ENCODE measurements at places on chromosomes 11 and 22.

- DNase-seq = no peak
Observed at GRCh38 chr11:108534274-108534882, 36.2 kb upstream of the POGLUT3 start.

GRCh38 chr11:12573707-12574485 lies 100.3 kb upstream of the TEAD1 start:
- no peak for DNase-seq

GRCh38 chr11:29507376-29507775 lies 509.5 kb downstream of the KCNA4 start:
- DNase-seq = no peak

- DNase-seq = no peak
Observed at GRCh38 chr11:73002214-73002613, 139.9 kb downstream of the FCHSD2 start.

GRCh38 chr22:39967103-39967829 lies 7.1 kb downstream of the TMA7B start:
- no peak for DNase-seq

GRCh38 chr11:47948137-47948536 lies 32.2 kb upstream of the PTPRJ start:
- no peak for DNase-seq

- DNase-seq = no peak
Observed at GRCh38 chr11:85947431-85948272, 92.5 kb downstream of the CCDC83 start.

DNA sequence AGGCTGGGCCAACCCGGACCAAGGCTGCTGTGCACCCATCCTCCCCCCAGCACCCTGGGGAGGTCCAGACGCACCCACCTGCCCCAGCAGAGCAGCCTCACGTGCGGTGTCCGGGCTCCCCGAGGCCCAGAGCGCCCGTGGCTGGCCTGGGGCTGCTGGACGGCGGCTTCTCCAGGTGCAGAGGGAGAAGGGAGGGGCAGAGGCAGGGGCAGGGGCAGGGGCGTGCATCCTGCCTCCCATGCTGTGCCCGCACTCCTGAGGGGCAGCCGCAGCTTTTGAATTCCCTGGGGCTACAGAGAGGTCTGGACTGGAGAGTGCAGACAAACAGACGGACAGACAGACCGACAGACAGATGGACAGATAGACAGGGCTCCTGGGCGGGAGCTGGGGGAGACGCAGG lies 83.6 kb upstream of the PRR5 start:
- DNase-seq = no peak

GRCh38 chr11:33930317-33931021 lies 38.6 kb upstream of the LMO2 start:
- no peak for DNase-seq

- DNase-seq = no peak
Observed at GRCh38 chr22:22556995-22557925, 1.8 kb downstream of the PRAME start.

- no peak for DNase-seq
Observed at GRCh38 chr22:50719814-50720300, 18.1 kb upstream of the ACR start.

- no peak for DNase-seq
Observed at GRCh38 chr11:88438721-88439120, 101.2 kb upstream of the CTSC start.

- DNase-seq = no peak
Observed at GRCh38 chr22:40479887-40480538, 109.6 kb downstream of the SGSM3 start.

DNA sequence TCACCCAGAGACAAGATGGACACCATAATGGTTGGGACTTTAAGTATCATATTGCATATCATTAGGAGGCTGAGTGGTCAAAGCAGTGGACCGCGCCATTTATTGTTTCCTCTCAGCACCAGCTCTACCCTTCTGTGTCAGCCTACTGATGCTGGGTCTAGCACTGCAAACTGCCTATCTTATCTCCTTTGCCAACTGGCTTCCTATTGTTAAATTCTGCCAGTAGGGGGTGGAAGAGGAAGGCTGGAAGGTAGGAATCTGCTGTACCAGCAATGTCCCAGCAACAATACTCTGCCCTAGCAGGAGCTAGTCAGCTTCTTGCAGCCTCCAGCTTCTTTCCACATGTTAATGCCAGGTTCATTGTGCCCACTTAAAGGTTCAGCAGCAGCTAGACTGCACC lies 367.1 kb upstream of the PDGFD start:
- no peak for DNase-seq

GRCh38 chr11:86812981-86813380 lies 12.6 kb downstream of the PRSS23 start:
- no peak for DNase-seq

DNA sequence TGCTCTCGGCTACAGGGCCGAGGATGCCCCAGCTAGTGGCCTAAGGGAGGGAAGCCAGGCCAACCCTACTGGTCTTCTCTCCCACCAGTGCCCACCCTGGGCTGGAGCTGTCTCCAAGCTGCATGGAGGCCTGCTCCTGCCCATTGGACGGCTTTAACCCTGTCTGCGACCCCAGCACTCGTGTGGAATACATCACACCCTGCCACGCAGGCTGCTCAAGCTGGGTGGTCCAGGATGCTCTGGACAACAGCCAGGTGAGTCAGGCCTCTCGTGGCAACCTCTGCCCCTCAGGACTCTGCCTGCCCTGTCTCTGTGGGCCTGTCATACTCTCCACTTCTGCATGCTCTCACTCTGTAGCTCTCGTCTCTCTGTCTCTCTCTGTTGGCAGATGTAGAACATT lies 44.1 kb upstream of the TPBGL start:
- no peak for DNase-seq

DNA sequence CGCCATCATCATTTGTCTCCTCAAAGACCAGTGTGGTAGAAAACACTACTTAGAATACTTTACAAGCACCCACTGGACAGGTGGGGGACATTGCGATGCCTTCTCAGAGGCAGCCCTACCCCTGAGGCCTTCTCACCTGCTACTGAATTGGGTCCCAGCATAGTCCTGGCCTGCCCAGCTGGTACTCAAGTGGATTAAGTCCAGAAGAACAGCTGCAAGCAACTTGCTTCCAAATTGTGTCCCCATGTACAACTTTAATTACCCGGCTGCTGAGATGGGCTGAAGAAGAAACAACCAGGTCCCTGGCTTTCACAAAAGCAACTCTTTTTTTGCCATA lies 12.3 kb downstream of the ABTB2 start:
- no peak for DNase-seq

- DNase-seq = no peak
Observed at GRCh38 chr22:28139516-28139915, 220.5 kb upstream of the PITPNB start.

DNA sequence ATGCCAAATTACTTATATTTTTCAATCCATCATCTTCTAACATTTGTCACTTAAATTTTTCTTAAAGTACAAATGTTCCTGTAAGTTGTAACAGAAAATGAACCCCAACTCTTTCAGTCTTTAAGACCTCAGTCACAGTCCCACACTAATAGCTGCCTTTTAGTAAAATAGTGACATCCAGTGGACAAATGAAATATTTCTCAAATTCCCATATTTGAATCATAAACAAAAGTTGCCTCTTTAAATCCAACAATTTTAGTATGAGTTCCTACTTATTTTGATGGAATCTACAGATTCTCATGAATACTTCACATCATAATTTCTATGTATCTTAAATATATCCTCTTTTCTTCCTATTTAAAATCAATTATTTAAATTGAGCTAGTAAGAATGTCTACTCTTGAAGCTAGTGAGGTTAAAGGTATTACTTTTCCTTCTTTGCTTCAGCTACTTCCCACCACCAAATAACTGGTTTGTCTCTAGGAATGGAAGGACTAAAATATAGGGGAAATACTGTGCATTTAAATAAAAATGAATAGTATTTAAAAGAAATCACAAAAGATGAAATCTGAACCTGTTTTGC lies 9.2 kb downstream of the LIN7C start:
- DNase-seq = no peak

GRCh38 chr11:660681-661444 lies 23.8 kb downstream of the DRD4 start:
- DNase-seq = no peak

DNA sequence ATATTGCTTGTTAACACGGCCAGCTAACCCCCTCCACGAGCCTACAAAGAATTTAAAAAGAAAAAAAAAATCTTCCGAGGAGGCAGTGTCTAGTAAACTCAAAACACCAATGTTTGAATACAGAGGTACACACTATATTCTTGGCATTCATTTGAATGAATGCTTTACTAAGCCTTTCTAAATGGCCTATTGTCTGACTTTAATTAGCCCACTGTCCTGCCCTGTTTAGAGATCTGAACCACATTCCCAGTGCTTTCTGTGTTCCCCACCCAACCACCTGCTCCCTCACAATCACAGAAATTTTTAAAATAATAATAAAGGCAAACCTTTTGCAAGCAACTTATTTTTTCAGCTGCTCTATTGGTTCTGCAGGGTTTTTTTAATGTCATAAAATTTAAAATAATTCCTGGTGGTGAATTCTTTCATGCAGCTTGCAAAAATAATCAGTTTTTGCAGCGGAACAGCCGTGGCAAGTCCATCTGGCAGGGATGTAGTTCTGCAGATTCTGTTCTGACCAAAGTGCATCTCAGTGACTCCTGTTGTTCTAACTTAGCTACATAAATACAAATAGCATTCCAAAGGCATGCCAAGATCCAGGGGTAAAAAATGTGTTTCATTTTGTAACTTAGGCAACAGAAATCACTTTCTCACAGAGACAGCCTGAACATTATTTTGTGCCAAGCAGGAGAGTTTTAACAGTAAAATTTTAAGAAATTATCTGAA lies 23.8 kb downstream of the POU2AF2 start:
- DNase-seq = no peak

- DNase-seq = no peak
Observed at GRCh38 chr22:24952837-24953383, 394 bp downstream of the KIAA1671 start.

GRCh38 chr11:64352995-64353714 lies 5.8 kb upstream of the RPS6KA4 start:
- DNase-seq = no peak

- no peak for DNase-seq
Observed at GRCh38 chr11:17642980-17643379, 76.4 kb upstream of the MYOD1 start.

- DNase-seq = no peak
Observed at GRCh38 chr11:126146454-126147192, 64.8 kb downstream of the RPUSD4 start.

GRCh38 chr11:116950210-116950609 lies 112.8 kb upstream of the APOA1 start:
- DNase-seq = no peak

DNA sequence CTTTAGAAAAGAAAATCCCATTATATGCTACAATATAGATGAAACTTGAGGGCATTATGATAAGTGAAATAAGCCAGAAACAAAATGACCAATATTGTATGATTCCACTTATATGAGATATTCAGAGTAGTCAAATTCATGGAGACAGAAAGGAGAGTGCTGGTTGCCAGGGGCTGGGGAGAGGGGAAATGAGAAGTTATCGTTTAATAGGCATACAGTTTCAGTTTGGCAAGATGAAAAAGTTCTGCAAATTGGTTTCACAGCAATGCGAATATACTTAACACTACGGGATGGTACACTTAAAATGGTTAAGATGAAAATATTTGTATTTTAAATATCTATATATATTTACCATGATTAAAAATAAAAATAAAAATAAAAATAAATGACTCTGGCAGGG lies 31.1 kb upstream of the RDX start:
- DNase-seq = no peak

DNA sequence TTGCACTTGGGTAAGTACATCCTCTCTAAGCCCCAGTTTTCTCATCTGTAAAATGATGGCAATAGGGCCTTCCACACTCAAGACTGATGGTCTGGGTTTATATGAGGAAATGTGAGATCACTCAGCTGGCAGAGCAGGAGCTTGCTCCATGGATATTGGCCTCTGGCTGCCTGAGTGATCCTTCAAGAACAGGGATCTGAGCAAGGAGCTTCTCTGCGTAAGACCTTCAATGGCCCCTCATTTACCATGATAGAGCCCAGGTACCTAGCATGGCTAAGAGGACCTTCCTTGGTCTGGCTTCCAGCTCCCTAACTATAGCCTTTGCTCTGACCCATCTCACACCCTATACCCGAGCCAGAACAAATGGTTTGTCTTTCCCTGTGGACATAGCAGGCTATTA lies 5.5 kb downstream of the ROBO4 start:
- DNase-seq = no peak

- no peak for DNase-seq
Observed at GRCh38 chr22:37454857-37455686, 27.8 kb upstream of the ELFN2 start.

GRCh38 chr11:8040261-8040920 lies 40.6 kb upstream of the TUB start:
- no peak for DNase-seq

GRCh38 chr22:43388420-43388851 lies 23.4 kb upstream of the MPPED1 start:
- DNase-seq = peak; percentile 53

DNA sequence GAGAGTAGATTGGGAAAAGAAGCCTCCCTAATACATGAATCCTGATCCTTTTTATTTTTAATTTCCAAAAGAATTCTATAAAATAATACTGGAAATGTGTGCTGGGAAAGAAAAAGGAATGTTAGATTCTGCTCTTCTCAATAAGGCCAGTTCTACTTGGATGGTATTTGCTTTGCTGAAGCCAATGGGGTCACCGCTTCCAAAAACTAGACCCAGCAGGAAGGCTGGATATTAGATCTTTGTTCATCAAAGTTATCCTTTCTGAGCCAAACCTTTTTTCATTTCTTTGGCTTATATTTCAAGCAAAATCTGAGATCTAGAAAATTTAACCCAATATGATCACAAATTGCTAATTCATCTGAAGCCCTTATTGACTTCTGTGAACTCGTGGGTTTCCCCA lies 41.4 kb downstream of the SCUBE2 start:
- no peak for DNase-seq

GRCh38 chr11:12809364-12809763 lies 135.1 kb downstream of the TEAD1 start:
- DNase-seq = no peak

- DNase-seq = no peak
Observed at GRCh38 chr11:65434667-65435410, 12.2 kb downstream of the NEAT1 start.

DNA sequence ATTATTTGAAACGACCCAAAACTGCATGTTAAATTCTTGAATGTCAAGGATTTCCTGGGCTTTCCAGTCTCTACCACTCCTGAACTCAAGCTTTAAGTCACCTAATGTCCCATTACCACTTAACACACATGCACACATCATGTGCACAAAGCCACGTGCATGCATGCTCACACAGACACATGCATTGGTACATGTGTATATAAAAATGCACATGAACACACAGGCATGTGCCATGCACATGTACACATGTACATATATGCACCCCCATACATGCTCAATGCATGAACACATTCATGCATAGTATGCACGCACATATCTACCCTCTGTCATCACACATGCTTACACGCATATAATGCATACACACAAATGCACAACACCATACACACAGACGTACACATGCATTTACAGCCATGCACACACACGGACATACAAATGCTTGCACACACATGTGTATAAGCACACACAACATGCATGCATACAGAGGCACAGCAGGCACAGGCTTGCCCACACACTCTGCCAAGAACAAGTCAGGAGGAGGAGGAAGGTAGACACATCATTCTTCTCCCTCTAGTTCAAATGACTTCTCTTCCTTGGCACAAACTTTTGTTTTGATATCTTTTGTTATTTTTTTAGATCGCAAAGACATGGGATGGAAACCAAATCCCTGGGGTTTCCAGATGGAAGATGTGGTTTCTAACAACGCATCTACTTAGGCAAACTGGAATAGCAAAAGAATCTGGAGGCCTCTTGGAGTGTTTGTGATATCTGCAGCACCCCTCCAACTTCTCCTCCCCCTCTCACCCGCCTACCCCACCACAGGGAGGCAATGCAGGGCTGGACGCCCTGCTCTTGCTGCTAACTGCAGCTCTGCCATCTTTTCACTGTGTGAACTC lies 24.6 kb downstream of the RASD2 start:
- no peak for DNase-seq
